Stimulated activated CD4-positive, alpha-beta T cell treated with anti-CD3 and anti-CD28 coated beads, Interleukin-1b, Interleukin-23, amount 100 ng/mL, for 48 hours (primary cell): ENCODE measurements at places on chromosomes 7 and 10.
A peak's percentile ranks its signal among the peaks of the same experiment; 100 is the strongest.

GRCh38 chr7:28018020-28018419 is 162.6 kb downstream of the JAZF1 start:
- DNase-seq, result no peak

- no peak for DNase-seq
Observed at GRCh38 chr10:93656155-93656554, 43.8 kb downstream of the PDE6C start.

DNA sequence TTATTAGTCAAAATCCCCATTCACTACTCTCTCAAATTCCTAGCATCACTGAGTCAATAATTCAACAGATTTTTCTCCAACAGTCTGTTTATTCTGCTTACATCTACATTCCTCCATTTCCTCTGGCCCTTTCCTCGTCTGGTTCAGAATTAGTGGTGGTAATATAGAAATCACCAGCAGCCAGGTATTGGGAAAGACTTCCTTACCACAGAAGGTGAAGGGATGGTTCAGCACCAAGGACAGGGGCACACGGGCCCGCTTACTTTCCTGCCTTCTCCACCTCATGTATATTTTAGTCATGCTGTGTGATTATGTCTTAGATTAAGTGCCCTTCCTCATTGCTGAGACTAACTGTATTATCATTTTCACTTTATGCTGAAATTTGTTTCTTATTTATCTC is 70.4 kb upstream of the APBB1IP start:
- peak; percentile 28 for DNase-seq

DNA sequence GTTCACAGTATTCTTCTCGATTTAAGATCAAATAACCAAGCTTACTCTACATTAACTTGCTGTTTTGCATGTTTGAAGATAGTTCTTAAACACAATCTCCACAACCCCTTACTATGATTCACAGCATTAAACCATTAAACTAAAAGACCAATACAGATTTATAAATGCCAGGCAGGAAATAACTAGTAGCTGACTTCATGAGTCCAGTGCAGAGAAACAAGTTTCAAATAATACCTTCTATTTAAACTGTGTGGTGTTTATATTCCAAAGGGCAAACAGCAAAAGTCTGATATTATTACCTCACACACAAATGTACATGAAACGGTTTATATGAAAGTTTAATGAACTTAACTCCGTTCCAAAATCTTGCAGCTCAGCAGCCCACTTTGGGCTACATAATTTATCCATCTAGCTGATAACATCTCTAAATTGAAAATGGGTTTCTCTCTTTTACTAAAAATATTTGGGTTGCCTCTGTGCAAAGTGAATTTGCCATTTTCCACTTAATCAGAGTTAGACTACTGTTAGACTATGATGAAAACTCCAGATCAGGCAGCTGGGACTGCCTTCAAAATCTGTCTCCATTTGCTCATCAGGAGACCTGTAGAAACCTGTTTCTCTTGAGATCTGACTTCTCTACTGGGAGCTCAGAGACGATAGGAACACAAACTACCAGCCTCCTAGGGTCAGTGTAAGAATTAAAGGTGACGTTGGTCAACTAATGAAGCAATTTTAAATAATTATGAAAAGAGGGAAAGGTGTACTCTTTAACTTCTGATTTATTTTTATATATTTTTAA is 287.3 kb downstream of the FZD1 start:
- no peak for DNase-seq

GRCh38 chr7:2728316-2729030 is 40.5 kb downstream of the AMZ1 start:
- no peak for DNase-seq

DNA sequence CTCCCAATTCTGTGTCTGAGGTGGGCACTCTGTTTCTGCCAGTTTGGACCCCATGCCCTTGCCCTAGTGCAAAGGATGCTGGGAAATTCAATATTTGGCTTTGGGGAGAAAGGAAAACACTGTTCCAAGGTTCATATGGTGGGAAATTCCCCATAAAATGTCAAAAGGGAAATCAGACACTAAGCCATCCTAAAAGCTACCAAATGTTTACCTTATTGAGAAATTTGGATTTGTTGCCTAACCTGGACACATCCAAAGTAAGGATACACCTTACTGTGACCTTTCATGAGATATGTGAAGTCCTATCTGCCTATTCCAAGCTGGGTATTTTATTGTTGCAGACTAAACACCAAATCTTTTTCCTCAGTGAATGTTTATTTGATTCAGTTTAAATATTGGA is 109.1 kb downstream of the CYP26A1 start:
- no peak for DNase-seq

- no peak for DNase-seq
Observed at GRCh38 chr10:130396044-130396443, 259.9 kb downstream of the GLRX3 start.

DNA sequence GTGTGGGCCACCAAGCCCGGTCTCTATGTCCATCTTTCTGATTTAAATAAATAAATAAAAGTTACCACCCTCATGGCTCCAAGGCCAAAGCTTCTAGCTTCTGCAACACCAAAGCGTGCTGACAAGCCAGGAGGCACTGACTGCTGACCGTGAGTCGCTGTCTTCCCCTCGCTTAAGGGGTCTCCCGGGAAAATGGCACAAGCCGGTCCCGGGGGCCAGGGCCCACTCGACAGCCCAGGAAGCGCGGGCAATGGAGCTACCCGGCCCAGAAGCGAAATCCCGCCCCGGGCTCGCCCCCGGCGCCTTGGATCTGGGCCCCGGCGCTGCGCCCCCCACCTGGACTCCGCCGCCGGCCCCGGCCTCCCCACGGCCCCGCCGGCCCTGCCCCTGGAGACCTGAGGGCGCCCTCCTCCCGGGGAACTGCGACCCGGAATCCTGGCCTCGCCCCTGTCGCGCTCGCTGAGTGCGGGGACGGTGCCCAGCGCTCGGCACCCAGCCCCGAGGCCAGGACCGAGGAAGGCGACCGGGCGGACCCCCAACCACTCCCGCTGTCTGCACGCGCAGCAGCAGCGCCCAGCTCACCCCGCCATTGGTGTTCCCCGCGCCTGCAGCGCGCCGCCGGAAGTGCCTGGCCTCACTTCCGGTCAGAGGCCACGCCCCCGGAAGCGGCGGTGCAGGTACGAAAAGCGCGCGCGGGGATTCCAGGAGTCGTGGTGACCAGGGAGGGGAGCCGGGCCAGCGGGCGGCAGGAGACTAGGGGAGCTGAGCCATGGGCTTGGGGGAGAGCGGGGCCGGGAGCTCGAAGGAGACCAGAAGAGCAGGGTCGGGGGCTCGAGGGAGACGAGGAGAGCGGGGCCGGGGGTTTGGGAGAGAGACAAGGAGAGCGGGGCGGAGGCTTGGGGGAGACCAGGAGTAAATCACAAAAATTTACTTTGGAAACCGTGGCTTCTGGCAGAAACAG is at the start of the genes MRM2 and NUDT1:
TSS of gene MRM2 (minus strand) at position 626 of the 961 bp plus-strand sequence. CDS start at position 590, 36 bp downstream.
TSS of gene NUDT1 (plus strand) at position 647 of the 961 bp plus-strand sequence. CDS start 2,349 bp downstream, outside the sequence.
- DNase-seq, result peak; percentile 75

- no peak for DNase-seq
Observed at GRCh38 chr7:105613611-105614330, 32.5 kb upstream of the EFCAB10 start.

- no peak for DNase-seq
Observed at GRCh38 chr7:73567846-73568685, 10.3 kb downstream of the TBL2 start.

DNA sequence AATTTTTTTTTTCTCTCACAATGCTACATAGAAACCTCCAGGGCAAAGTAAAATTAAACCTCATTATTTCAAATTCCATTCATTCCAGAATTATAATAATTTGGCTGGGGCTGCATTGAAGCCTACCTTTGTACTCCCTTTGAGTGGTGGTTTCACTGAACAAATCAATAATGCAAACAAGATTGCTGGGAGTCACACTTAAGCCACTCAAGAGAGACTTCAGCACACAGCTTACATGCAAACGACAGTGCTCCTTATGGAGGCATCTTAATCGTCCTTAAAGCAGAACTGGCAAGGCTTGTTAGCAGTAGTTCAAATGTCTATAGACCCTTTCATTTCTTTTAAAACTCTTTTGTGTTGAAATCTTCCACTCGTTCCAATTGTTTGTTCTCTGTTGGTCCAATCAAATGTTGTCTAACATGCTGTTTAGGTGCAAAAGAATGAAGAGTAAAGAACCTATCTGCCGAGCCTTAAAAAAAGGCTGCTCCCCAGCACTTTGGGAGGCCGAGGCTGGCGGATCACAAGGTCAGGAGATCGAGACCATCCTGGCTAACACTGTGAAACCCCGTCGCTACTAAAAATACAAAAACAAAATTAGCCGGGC is 294.9 kb downstream of the FGFR2 start:
- no peak for DNase-seq

DNA sequence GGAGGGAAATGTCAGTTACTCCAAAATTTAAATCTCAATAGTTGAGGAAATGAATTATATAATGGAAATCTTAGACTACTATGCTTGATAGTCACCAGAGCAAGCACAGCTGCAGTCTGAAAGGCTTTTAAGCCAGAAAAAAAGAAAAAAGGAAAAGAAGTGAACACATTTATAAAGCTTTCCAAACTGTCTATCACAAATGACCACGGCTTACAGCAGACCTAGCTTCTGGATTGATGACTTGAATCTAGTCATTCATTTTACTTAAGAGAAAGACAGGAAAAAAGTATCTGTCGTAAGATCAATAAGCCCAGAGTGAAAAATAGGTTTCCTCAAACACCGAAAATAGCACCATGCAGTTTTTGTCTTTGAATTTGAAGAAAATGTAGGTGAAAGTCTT is 67.9 kb upstream of the OGDHL start:
- no peak for DNase-seq

DNA sequence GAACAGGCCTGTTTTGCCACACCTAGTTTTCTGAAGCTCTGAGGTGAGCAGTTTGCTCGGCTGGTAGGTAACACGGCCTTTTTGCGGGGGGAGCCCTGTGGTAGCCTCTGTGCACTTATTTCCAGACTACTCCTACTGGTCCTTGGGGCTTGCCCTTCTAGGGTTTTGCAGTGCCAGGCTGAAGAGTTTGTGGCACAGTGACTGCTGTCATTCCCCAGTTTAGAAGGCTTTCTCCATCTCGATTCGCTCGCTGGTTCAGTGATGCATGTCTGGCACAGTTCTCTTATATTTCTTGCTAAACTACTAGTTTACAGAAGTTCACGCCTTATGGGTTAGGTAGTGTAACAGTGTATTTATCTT is 711 bp downstream of the KIF20B start:
- peak; percentile 26 for DNase-seq

DNA sequence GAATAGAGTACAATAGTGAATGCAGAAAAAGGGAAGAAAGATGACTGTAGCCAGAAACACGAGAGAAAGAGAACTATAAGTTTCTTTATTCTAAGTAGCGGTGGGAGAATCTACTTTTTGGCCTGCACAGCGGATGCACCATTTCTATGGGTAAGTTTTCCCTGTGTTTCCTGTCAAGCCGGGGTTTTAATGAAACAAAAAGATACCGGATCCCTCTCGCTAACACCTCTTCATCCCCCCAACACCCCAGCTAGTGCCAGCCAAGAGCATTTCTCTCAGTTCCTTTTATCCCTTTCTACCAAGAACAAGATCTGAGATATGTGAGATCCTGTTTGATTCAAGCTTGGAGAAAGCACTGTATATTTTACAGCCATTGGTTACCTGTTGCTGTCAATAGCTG is 14.7 kb downstream of the PTPRZ1 start:
- no peak for DNase-seq

- no peak for DNase-seq
Observed at GRCh38 chr7:110168010-110168409, 922.9 kb upstream of the LRRN3 start.

DNA sequence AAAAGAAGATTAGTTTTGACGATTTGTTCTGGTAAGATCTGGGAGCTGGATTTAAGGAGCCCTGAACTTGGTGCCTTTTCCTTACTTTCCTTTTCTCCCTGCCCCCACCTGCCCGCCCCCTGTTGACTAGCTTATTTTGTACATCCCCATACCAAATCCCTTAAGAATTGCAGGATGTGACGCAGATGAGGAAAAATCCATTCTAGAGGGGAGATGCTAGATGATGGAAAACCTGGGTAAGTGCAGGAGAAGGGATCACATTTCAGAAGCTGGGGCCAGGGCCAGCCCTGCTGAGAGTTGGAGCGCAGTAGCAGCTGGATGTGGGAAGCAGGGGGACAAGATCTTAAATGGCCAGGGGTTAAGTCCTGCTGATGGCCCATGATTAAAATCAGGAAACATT is 93.9 kb downstream of the CCDC3 start:
- DNase-seq, result no peak

DNA sequence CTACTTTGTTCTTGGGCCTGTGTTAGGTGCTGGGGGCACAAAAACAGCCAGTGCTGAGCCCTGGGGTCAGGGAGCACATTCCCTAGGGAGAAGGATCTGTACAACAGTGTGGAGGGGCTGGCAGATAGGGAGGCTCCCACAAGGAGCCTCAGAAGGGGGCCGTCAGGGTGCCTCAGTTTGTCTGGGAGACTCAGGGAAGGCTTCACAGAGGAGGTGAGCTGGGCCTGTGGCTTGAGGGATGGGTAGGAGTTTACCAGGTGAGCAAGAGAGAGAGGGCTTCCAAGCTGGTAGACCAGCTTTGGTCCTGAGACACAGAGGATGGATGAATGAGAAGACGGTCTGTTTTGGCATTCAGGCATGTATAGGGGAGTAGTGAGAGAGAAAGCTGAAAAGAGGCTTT is 52.1 kb downstream of the CAMK1D start:
- DNase-seq, result no peak

GRCh38 chr7:93004906-93005305 is 112.9 kb downstream of the SAMD9 start:
- no peak for DNase-seq

- DNase-seq, result no peak
Observed at GRCh38 chr10:86569335-86569734, 47.7 kb upstream of the WAPL start.

DNA sequence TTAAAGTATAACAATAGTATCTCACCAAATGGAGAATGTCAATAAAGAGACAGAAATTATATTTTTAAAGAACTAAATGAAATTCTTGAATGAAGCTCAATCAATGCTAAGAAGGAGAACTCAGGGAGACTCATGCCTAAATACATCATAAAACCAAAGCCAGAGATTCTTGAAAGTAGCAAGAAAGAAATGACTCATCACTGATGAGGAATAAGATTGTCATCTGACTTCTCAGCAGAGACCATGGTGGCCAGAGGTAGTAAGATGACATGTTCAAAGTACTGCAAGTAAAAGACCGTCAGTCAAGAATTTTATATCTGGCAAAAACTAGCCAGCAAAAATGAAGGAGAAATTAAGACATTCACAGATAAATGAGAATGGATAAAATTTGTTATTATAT is 399.0 kb downstream of the GRID1 start:
- DNase-seq, result no peak

GRCh38 chr10:117950408-117950807 is 96.3 kb downstream of the RAB11FIP2 start:
- DNase-seq, result no peak

GRCh38 chr10:4051011-4051640 is 266.1 kb upstream of the KLF6 start:
- no peak for DNase-seq

- DNase-seq, result no peak
Observed at GRCh38 chr10:25014579-25014978, 1.4 kb downstream of the ENKUR start.
